Activated CD8-positive, alpha-beta memory T cell treated with anti-CD3 and anti-CD28 coated beads for 1 hour (primary cell): ENCODE measurements at places on chromosomes 7 and 10.

DNA sequence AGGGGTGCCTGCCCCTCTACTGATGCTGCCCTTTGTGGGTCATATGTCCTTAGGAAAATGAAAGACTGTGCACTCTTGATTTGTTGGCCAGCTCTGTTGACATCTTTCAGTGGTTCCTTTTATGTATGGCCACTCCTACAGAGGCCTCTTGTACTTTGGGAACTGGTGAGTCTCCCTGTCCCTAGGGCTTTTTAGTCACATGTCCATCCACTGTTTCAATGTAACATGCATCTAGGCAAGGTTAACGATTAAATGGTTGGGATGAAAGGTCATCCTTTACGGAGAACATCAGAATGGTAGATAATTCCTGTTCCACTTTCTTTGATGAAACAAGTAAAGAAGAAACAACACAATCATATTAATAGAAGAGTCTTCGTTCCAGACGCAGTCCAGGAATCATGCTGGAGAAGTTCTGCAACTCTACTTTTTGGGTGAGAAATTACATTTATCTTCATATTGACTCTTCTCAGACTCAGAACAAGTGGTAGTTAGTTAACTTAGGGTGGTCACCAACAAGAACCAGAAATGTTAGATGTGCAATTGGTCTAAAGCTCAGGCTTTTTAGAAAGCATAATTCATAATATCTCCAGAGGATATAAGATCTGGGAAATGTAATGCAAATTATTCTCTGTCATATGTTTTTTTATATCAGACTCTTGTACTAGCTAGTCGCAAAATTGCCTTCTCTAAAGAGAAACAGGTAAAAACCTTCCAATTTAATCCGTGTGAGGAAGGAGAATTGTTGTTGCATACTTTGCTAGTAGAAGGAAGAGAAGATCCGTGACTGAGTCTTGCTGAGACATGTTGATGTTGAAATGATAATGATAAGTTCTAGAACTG is at the start of gene ABCC2:
Gene ABCC2, plus strand, starts transcription at position 194 of the 840 bp plus-strand sequence. Its CDS starts 205 bp downstream, at position 399.
- no peak for DNase-seq

- no peak for DNase-seq
Observed at GRCh38 chr10:15068802-15069201, 19.8 kb downstream of the ACBD7 start.

- DNase-seq = no peak
Observed at GRCh38 chr7:27108390-27109127, 6.1 kb upstream of the HOXA2 start.

GRCh38 chr10:121532292-121532864 is 65.9 kb downstream of the FGFR2 start:
- no peak for DNase-seq

GRCh38 chr10:63042256-63042655 is 90.9 kb upstream of the NRBF2 start:
- no peak for DNase-seq

DNA sequence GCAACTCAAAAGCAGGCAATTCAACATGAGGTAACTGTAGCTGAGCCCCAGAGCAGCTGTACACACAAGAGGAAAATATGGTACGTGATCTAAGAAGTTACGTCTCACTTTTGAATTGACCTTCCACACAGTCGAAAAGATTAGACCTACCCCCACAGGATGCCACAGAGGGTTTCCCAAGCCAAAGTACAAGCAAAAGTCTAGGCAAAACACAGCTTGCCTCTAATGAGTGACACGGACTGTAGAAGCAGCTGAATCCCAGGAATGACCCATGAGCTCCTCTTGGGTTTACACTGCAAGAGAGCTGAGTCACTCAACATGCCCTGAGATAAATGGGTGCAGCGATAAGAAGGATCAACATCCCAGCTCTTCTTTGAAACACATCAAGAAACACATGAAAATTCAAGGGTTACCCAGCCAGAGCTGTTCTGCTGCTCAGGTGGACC is 9.8 kb downstream of the CREB3L2 start:
- no peak for DNase-seq

DNA sequence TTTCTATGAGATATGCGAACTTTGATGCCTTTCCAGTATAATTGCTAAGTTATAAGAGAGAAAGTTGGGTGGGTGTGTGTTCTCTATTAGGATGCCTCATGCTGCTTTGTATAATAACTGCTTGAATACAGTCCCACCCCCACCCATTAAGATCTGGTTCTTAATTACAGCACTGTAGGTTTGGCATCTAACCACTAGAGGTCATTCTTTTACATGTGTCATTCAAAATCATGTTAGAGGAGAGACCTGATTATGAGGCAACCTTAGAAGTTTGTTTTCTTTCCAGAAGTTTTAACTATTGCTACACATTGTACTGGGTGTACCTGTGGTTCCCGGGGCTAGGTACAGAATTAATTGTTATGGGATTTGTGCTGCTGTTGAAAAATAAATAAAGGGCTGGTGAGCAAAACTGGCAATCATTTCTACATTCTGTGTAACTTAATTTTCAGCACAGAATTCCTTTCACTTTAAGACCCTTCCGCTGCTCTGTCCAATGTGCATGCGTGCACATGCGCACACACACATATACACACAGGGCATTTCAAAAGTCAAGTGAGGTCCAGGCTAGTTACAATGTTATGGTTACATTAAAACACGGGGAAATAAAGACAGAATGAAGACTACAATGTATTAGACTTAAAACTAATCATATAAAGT is 1156.3 kb downstream of the SORCS3 start:
- no peak for DNase-seq

DNA sequence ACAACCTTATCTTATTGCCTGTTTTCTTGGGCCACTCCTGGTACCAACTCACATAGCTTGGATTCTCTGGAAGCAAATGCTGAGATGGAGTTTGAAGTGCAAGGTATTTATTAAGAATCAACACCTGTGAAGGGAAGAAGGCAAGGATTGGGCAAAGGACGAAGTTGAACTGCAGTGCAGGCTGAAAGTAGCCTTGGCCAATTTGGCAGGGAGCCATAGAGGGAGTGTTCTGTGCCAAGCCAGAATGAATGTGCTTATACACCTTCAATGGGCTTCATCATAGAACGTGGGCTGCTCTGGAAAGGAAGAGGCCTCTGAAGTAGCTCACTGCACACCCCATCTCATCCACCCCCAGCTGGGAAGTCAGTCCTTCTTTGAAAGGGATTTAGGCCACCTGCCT is 79.8 kb upstream of the IFRD1 start:
- DNase-seq = no peak

DNA sequence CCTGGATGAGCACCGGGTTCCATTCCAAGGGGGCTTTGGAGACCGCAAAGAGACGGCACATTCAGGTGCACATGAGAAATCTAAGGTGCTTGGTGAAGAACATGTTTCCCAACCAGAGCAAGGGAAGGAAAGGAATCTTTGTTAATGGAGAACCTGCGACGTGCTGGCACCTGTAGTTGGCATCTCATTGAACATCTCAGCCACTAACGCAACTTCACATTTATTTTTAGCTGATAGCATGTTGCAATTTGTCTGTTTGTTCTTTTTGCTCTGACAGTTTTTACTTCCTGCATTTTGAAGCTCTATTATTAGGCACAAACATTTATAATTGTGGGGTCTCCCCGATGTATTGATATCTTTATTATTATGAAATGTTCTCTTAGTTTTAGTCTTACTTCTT is 316.7 kb downstream of the TCERG1L start:
- no peak for DNase-seq

GRCh38 chr7:158827411-158828132 is 1.7 kb downstream of the ESYT2 start:
- DNase-seq = no peak

DNA sequence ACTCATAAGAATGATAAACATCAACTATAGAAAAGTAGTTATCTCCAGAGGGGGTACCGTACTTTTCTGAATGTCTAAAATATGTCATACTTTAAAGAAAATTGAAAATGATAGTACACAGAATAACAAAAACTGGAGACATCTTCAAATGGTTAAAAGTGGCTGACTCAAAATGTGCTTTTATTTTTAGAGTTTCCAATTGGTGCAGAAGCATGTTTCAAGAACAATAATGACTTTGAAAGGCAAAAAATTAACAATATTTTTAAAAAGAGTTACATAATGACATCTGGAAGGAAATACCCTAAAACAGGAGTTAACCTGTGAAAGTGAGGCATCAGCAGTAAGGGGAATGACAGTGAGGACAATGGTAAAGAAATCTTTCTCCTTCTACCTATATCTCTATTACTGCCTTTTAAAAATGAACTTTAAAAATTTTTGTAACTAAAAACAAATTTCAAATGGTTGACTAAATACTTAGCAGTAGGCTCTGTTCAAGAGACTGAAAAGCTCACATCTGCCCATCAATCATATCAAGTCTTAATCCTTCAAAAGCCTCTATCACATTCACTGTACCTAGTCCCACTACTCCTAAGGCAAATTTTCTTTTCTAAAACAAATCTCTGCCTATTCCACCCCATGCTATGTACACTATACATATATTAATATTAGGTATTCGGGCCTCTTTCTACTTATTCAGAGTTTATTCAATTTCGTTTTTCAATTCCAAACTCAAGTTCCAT is 3.0 kb downstream of the ASZ1 start:
- DNase-seq = no peak

- DNase-seq = no peak
Observed at GRCh38 chr10:114470361-114470760, 66.1 kb upstream of the AFAP1L2 start.

- DNase-seq = no peak
Observed at GRCh38 chr7:49001610-49002033, 77.3 kb downstream of the CDC14C start.

- no peak for DNase-seq
Observed at GRCh38 chr10:118167056-118167700, 120.4 kb upstream of the RAB11FIP2 start.

- no peak for DNase-seq
Observed at GRCh38 chr7:88278881-88279280, 27.8 kb downstream of the STEAP4 start.

- DNase-seq = no peak
Observed at GRCh38 chr7:157658851-157659412, 322.1 kb downstream of the DNAJB6 start.

DNA sequence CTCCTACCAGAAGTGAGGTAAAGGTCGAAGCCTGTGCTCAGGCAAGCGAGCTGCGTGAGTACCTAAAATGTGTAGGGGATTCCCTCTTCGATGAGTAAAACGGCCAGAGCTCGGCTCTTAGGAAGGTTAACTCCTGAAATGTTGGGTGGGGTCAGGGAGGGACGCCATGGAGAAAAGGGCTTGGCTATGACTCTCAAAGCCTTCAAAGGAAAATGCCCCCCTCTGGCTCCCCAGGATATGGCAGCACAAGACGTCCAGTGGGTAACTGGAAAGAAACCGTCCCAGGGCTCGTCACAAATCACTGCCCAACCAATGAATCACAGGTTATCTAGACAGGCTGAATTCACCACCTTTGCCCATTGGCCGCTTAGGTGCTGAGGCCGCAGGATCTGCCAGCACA is 58.0 kb downstream of the CALML3 start:
- no peak for DNase-seq

DNA sequence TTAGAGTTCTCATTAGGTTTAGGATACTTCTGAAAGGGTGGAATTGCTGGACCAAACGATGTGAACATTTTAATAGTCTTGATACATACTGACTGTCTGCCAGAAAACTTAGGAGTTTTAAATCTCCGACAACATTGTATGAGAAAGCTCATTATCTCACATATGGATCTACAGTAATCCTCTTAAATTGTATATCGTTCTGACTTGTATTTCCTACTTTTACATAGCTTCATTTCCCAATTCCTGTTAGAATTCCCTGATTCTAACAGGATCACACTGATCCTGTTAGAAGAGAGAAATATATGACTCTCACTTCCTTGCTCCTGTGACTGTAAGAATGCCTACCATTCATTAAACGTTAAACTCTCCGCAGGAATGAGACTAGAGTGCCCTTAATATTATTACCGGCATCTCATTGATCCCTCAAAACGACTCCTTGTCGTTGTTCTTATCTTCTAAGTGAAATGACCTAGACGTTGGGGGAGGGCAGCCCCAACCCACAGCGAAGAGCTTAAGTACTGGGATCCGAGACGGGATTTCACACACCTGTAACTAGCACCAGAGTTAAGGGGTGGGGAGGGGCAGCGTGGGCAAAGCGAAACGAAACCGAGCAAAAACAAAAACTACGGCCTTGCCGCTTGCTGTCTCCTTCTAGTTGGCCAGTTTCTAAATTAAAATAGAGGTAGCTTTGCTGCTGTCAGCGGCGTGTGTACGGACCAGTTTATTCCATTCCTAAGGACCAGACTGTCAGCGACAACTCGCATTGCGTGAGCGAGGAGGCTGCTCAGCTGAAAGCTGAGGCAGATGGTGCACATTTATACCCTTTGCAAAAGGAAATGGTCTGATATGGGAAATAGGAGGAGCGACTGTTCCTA is 678 bp upstream of the TMEM106B start:
- DNase-seq = no peak

GRCh38 chr7:128363261-128363721 is 1.8 kb upstream of the PRRT4 start:
- no peak for DNase-seq
